ENCODE measurements at places on chromosomes 11 and 22. TPM values are rescaled to one million over a fixed set of nuclear protein-coding genes. Genes with fewer than 3 reads are reported as not detected.

LINC01488 gene
- total RNA-seq, result not detected

OR52B6 gene
- not detected for total RNA-seq

OR52A1 gene
- total RNA-seq, result not detected

DDI1 gene
- total RNA-seq, result not detected

DNA sequence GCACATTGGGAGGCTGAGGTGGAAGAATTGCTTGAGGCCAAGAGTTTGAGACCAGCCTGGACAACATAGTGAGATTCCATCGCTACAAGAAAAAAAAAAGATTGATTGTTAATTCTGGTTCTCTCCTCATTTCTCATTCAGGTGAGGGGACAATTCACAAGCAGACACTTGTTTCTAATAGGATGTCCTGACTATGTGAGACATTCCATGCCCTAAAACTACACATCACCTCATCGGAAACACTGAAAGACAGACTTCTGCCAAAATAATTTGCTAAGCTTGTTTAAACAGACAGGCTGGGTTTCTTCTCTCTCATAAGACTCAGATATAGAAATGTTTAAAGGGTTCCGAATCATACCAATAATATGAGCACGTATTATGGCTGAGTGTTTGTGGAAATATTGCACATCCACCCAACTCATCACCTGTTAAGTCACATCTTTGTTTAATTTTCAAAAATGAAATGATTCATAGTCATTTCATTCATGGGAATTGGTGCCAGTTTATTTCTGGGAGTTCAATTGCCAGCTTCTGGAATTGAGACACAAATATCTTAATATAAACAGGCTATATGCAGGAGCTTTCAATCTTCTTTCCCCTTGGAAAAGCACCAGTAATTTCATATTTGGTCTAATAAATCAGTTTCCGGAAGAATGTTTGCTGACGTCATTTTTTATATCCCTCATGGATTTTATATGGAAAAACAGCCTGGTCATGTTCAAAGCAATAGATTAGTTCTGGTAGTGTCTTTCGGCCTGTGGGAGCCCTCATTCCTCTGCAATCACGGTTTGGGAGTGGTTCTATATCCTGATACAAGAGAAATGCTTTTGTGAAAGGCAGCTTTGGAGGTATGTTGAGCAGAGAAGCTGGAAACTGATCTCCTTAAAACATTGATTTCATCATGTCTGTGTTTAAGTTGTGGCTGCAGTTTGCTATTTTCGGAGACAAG is 87.0 kb downstream of the BDNF start:
- DNase-seq, result no peak
- no peaks in the 10 kb centered on the region for H3K4me1 ChIP-seq

DNA sequence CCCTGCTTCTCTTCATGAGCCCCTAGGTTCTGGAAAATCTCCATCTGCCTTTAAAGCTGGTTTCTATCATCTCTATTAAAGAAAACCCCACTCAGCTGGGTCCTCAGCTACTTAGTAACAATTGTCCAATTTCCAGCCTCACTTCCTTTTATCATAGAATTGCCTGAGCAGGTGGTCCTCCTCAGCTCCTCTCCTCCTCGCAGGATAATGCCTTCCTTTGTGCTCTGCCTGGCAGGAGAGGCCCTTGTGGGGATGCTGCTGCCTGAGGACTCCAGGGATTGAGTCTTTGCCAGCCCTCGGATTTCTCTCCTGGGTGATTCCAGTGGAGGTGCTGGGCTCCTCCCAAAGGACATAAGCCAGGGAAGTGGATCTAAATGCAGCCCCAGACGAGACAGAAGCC is 448.3 kb downstream of the INSC start:
- H3K4me3 ChIP-seq, result no peak overlapping the region
- H3K27ac ChIP-seq, result no peak overlapping the region
- H3K36me3 ChIP-seq, result no peaks in the 10 kb centered on the region
- no peak for DNase-seq

GRCh38 chr11:112773264-112773663 is 188.0 kb upstream of the NCAM1 start:
- no peak overlapping the region for H3K4me3 ChIP-seq
- no peaks in the 10 kb centered on the region for H3K4me1 ChIP-seq
- DNase-seq, result no peak
- H3K27ac ChIP-seq, result no peak overlapping the region

GRCh38 chr22:38085501-38085900 is 1.5 kb upstream of the SLC16A8 start:
- no peak overlapping the region for H3K4me3 ChIP-seq
- no peak for DNase-seq
- H3K36me3 ChIP-seq, result no peaks in the 10 kb centered on the region
- peaks cover 14% of the 10 kb centered on the region for H3K27me3 ChIP-seq

GRCh38 chr11:122330279-122330965 is 214.4 kb upstream of the BLID start:
- H3K36me3 ChIP-seq, result no peaks in the 10 kb centered on the region
- H3K4me1 ChIP-seq, result no peaks in the 10 kb centered on the region
- H3K4me3 ChIP-seq, result no peak overlapping the region
- no peak for DNase-seq
- no peak overlapping the region for H3K27ac ChIP-seq
- no peaks in the 10 kb centered on the region for H3K27me3 ChIP-seq

GRCh38 chr11:119888119-119888518 is 159.1 kb upstream of the NECTIN1 start:
- H3K27me3 ChIP-seq, result peaks cover 4% of the 10 kb centered on the region
- DNase-seq, result no peak
- H3K4me1 ChIP-seq, result no peaks in the 10 kb centered on the region
- H3K4me3 ChIP-seq, result no peak overlapping the region
- no peaks in the 10 kb centered on the region for H3K36me3 ChIP-seq

- no peak for DNase-seq
- peaks cover 11% of the 10 kb centered on the region for H3K27me3 ChIP-seq
- no peaks in the 10 kb centered on the region for H3K4me1 ChIP-seq
- no peak overlapping the region for H3K4me3 ChIP-seq
- H3K36me3 ChIP-seq, result no peaks in the 10 kb centered on the region
- no peak overlapping the region for H3K27ac ChIP-seq
Observed at GRCh38 chr11:45239733-45240132, 46.4 kb downstream of the SYT13 start.

DNA sequence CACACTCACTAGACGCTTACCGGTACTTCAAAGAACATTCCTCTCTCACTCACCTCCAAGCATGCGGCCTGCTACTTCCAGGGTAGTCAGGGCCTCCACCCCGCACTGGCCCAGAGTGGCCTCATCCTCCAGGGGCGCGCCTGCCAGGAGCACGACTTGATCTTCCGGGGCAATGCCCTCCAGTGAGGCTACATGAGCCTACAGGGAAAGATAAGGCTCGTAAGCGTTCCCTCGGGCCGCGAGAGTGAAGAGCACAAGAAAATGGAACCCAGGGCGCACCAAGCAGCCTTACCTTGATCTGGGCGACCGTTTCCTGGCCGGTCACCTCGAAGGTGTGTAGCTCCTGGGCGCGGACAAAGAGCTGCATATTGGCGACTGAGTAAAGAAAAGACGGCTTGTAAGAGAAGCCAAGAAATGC is 478 bp downstream of the FAU start:
- H3K27ac ChIP-seq, result peak overlapping the region; percentile 99
- DNase-seq, result peak; percentile 54
- peak overlapping the region; percentile 100 for H3K4me3 ChIP-seq
- H3K27me3 ChIP-seq, result no peaks in the 10 kb centered on the region
- peaks cover 51% of the 10 kb centered on the region for H3K4me1 ChIP-seq
